ENCODE measurements at places on chromosomes 5 and 9. TPM values are rescaled to one million over a fixed set of nuclear protein-coding genes. Genes with fewer than 3 reads are reported as not detected.

The EDIL3 gene
- total RNA-seq = under 0.01 TPM

The PRDM9 gene
- total RNA-seq = under 0.01 TPM

The EFNA5 gene
- total RNA-seq = under 0.01 TPM

The SHROOM1 gene
- 0.54 TPM for total RNA-seq

The OR1Q1 gene
- total RNA-seq = under 0.01 TPM

The ERCC8 gene
- 25.6 TPM for total RNA-seq

The SIT1 gene
- 0.54 TPM for total RNA-seq

The DCAF12 gene
- 21.3 TPM for total RNA-seq

GRCh38 chr9:129509533-129509928 lies 111.4 kb downstream of the C9orf50 start:
- DNase-seq = no peak

DNA sequence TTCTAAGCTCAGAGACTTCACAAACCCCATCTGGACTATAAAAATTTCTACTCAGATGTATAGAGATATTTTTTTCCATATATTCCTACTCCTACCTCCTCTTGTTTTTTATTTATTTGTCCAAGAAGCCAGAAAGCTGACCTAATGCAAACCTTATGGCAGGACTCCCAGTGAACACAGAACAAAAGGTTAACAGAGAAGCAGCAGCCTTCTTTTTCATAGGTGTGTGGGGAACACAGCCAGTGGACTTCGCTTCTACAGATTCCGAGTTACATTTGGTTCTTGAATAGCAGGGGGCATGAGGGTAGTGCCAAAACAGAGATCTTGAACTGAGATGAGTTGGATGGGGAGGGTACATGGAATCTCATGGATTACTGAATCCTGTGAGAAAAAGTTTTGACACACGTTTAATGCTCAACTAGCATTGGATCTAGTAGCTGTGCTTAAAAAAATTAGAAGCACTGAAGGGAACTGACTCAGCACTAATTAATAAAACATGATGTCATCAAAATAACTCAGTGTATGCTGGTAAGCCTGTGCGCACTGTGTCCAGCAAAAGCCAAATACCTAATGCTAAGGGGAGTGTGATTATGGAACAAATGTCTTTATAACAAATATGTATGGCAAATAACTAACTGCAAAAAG lies 240.1 kb downstream of the GABRB2 start:
- no peak for DNase-seq

DNA sequence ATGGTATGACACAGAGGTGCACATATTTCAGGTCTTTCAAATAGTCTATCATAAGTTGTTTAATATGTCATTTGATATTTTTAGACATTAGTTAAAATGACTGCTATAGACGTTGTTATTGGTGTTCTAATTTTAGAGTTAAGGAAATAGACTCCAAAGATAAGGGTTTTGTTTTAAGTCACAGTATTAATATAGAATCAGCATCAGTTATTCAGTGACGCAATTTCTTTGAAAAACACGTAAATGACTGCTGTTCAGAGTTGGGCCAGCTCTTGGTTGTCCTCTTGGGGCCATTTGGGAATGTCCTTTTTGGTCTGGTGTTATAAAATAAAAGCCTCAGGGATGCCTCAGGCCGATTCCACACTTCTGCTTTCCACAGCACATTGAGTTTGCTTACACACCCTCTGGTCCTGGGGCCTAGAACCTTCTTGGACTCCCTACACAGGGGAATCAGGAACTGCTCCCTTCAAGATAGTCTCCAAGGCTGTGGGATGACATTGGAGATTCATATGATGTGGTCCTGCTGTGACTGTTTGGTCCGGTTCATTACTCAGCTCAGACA lies 14.3 kb downstream of the OTULIN start:
- no peak for DNase-seq

DNA sequence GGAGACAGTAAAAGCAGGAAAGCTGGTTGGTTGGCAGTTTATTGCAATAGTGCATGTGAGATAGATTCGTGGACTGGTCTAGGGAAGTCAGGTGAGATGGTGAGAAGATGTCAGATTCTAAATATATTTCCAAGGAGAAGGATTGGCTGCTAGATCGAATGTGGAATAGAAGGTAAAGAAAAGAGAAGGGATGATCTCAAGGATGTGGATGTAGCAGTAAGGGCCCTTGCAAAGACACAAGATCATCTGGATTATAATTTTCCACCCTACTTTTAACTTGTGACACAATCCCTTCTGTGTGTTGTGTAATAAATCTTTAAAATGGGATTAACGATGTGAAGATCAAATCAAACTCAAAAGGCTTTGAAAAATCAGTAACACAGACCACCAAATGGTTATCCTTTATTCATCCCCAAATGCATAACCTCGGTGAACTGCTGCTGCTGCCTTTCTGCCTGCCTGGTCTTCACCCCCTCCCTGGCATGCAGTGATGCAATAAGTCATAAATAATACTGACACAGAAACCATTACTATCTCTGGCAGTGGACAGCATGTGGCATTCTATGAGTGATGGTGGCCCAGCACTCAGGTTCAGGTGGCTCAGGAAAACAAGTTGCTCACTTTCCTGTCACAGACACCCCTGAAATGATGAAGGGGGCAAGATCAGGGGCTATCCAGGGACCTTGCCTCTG lies 178.4 kb downstream of the FAM114A2 start:
- no peak for DNase-seq

- no peak for DNase-seq
These were observed 55.7 kb upstream of the MAP3K1 start for GRCh38 chr5:56759521-56760216.

GRCh38 chr5:157384971-157385709 lies 74.9 kb upstream of the NIPAL4 start:
- no peak for DNase-seq

GRCh38 chr9:133773889-133774655 lies 35.9 kb upstream of the SARDH start:
- no peak for DNase-seq

GRCh38 chr9:116812231-116813030 lies 125.3 kb downstream of the TRIM32 start:
- no peak for DNase-seq

- DNase-seq = no peak
These were observed 30.7 kb downstream of the TCF7 start for GRCh38 chr5:134145041-134145757.

DNA sequence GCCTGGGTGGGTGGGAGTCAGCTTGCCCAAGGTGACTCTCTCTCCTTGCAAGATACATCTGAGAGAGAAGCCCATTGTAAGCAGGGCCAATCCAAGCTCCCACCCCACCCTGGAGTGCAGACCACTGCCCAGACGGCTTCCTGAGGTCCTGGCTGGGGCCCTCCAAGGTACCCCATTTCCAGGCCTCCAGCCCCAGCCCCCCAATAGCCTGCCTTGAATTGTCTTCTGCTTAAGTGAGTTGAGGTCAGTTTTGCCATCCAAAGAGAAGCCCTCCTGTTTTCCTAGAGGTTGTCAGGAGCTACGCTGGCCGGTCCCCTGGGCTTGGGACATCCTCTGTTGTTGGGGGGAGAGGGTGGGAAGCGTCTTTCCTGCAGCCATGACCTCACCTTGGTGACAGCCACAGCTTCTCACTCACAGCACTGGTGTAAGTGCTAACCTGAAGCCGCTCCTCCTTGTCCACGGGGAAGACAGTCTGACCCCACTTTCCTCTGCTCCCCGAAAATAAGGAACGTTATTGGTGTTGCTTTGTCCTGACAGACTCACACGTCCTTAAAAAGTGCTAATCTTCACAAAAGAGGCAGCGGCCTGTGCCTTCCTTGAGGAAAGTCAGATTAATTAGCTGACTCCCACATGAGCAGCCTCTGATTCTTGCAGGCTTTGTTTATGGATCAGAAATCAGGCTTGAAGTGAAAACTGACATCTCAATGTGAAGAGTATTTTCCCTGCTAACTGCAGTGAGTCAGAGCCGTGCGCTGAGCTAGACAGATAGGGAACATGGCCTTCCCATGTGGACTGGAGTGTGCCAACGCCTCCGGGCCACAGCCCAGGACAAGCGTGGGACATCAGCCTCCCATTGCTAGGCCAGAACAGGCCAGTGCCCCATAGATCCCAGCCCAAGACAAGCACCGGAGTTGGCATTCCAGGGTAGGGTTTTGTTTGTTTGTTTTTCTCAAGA lies 52.3 kb downstream of the ADAMTS2 start:
- no peak for DNase-seq

DNA sequence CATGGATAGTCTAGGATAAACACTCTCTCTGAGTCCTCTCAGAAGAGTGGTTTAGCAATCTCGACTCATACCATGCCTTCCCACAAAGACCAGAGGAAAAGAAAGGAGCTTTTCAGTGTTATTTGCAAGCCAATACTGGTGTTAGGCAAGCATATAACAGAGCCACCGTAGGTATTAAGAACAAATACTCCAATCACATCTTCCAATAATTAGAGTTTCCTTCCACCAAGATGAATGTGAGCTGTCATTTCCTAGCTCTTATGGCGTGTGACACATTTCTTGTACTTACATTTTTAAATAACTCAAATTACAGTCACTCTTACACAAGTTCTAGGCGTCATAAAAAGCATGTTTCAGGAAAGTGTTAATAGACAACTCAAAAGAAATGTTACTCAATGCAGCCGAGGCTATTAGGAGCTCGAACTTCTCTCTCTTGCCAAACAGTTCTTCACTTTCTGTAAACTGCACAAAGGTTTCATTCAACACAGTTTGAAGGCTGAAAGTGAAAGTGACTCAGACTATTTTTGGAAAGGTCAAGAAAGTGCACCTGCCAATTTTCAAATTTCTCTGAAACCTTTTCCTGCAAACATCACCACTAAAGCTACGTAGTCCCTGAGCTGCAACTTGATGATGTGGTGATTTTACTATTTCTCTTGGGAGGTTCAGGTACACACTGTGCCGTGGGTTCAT lies 153.8 kb downstream of the AUH start:
- no peak for DNase-seq

DNA sequence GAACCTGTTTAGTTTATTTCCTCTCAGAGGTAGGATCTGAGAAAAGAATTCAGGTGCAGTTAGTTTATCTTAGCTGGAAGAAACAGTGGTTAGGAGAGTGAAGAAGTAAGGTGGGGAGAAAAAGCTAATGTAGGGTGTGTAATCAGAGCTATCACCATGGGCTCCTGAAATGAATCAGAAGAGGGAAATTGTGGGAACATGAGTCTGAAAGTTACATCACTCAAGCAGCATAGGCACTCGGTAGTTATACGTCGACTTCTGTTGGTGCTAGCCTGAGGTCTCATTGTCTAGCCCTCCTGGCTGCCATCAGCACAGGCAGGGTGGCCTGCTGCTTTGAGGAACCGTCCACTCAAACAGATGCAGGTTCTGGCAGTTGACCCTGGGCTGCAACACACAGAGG lies 56.7 kb upstream of the NPR3 start:
- DNase-seq = no peak

- no peak for DNase-seq
These were observed 48.7 kb upstream of the CTSL start for GRCh38 chr9:87676976-87677775.

GRCh38 chr5:116531635-116532034 lies 43.0 kb downstream of the SEMA6A start:
- no peak for DNase-seq

- DNase-seq = no peak
These were observed 111.0 kb downstream of the DPYSL3 start for GRCh38 chr5:147398860-147399259.

DNA sequence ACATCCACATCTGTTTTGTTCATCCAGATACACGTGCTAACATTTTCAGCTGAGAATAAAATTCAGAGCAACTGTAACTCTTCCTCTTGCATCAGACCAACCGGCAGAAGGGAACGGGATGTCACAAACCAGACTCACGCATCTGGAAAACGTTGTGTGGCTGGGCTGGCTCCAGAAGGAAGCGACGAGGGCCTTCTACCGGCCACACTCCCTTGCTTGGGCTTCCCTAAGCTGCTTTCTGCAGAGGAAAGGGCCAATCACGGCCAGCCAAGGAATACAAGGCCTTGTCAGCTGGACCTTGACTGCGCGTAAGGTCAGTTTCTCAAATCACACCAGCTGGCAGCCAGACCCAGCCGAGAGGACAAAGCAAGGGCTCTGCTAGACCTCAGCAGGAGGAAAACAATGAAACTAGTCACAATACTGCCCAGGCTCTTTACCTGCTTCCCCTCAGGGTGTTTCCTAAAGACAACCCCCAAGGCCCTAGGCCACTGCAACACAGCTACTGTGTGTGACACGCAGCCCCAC lies 106.1 kb downstream of the THBS4 start:
- DNase-seq = no peak

- no peak for DNase-seq
These were observed 47.6 kb upstream of the PPP1R2B start for GRCh38 chr5:156802501-156802900.

DNA sequence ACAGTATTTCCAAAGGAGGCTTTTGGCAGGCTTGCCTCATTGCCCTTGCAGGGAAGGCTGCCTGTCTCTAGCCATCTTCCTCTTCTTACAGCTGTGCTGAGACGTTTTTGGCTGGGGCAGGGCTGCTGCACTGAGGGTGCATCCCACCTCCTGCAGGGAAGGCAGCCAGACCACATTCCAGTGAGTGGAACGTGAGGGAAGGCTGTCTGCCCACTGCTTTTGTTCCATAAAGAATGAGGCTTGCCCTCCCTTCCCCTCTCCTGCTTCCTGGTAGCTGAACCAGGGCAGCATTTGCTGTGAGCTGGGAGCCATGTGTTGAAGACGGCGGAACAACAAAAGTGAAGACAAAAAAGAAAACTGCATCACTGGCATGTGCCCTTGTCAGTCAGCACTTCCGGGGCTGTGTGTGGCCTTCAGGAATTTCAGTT lies 16.8 kb downstream of the MGAT1 start:
- no peak for DNase-seq

GRCh38 chr9:109779711-109780452 lies at the start of gene PALM2AKAP2:
Gene PALM2AKAP2, plus strand, starts transcription at chr9:109780198. Its CDS starts 291 bp downstream, at chr9:109780489.
- DNase-seq = peak; percentile 12

GRCh38 chr5:98793223-98793622 lies 19.8 kb downstream of the RGMB start:
- DNase-seq = no peak

Measured in hematopoietic multipotent progenitor cell (in vitro differentiated cells).